ENCODE measurements at places on chromosomes 2 and 18.

GRCh38 chr2:45390441-45390840, 220.6 kb downstream of the SRBD1 start:
- DNase-seq = no peak

DNA sequence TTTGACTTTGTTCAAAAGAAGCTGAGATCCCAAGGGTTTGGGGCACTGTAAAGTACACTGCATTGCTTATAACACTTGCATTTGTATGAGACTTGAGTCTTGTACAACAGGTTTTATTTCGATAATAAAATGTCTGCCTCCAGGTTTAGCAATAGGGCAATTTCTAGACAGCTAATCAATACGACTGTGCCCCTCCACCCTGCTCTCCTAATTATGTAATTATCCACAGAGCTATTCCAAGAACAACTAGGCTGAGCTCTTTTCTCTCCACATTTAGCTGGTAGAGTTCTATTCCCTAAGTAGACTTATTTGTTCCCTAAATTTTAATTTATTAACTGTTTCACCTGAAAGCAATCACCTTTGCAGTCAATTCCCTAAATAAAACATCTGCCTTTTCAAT, 52.9 kb upstream of the LINC00305 start:
- DNase-seq = no peak

DNA sequence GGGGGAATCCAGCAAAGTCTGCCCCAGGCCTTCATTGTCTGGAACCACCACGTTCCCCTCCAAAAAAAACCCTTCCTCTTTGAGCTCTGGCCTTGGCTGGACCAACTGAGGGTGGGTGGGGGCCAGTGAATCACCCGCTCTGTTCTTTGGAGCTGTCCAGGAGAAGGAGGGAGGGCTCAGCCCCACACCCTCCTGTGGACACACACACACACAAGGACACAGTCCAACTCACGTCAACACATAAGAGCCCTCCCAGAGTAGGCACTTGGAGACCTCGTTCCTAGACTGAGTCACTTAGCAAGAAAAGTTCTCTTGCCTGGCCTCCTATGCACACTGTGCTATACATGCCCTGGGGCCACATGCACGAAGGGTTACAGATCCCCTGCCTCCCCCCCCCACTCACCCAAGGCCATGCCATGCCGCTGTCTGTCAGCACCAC, 1.2 kb upstream of the TNS1 start:
- DNase-seq = no peak

DNA sequence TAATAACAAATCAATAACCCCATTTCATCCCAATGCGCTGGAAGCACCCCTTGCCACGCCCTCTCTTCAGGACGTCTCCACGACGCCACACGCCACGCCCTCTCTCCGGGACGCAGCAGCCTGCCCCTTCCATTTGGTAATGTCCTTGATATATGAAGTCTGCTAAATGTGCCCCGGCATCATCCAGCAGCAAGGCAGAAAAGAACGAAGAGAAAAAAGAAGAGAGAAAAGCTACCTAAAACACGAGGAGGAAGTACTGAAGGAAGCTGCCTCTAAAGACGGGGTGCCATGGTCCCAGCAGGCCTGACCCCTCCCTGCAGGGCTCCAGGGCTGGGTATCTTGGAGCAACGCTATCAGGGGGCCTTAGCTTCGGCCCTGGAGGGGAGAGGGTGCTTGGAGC, 41.8 kb downstream of the CNGA3 start:
- no peak for DNase-seq

- DNase-seq = no peak
Measured at GRCh38 chr2:85655961-85656417, 12.0 kb downstream of the SFTPB start.

DNA sequence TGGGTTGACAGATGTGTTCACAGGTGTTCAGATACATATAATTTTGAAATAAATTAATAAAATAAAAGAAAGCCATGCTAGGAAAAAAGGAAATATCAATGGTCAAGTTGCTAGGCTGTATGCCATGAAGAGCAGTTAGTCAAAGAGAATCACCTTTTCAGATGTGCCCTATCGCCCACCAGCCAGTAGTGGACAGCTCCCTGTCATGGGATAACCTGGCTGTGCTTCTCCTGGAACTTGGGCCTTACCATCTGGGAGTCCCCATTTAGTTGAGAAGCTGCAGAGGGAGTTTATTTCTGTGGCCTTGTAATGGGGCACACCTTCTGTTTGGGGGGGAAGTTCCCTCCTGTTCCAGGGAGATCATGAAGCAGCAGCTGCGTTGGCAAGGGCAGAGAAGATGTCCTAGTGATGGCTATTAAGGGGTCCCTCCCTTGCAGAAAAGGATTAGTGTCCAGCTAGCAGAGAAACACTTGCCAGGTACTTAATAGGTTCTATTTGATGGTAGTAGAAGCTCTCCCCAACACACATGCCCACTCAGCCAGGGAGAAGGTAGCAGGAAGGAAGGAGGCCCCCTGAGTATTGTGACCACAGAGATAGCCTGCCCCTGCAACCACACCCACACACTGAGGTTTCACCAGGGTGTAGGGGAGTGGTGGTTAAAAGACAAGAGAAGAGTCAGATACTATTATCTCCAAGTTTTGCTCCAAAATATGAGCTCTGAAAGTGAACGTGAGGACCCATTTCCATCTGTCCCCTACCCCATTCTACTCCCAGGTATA, 117.7 kb downstream of the B3GNT2 start:
- peak; percentile 54 for DNase-seq

DNA sequence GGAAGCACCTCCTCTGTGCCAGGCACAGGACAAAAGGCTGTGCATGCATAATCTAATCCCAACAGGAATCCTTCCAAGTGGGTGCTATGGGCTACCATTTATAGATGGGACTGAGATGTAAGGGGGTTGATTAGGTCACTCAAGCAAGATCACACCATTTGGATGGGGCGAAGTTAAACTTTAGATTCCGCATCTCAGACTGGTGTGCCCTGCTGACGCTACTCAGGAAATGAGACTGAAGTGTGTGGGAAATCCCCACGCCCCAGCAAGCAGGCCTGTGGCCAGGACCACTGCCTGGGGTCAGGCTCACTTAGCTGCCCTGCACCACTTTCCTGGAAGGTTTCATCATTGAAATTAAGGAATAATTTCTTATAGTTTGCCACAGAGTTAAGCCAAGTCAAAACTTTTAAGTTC, 70.5 kb upstream of the PPP1CB start:
- DNase-seq = peak; percentile 82

DNA sequence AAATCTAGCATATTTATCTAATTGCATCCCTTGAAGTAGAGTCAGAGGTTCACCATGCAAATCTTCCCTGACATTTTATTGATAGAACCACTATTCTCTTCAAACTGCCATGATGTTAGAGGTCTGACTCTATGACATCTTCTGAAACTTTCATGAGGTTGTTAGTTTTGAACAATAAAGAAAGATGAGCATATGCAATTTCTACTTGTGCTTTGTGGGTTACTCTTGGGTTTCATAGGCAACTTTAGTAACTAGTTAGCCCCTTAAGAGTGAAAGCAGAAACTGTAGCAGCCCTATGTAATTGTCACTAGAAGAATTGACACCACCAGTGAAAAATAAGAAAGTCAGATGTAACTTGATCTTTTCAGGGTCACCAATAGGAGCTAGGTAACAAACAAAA, 53.1 kb upstream of the ZEB2 start:
- DNase-seq = no peak

- no peak for DNase-seq
Measured at GRCh38 chr2:9178904-9179571, 27.6 kb upstream of the ASAP2 start.

DNA sequence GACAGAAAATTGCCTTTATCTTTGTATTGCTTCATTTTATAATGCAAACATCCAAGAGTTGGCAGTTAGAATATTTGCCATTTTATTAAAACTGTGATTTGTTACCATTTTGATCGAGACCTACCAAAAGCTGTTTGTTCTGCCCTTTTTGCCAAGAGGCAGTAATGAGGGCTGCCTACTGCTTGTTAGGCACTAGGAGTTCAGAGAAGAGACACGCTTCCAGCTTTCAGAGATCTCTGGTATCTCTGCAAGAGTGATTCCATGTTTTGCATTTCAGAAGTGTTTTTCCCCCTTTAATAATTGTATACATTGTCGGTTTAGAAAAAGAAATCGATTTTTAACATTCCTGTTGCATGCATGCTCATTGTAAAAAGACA, 628 bp downstream of the MRPL30 start:
- no peak for DNase-seq

GRCh38 chr2:117755768-117756167, 58.7 kb upstream of the DDX18 start:
- no peak for DNase-seq

- no peak for DNase-seq
Measured at GRCh38 chr2:26904839-26905238, 56.9 kb downstream of the DPYSL5 start.

DNA sequence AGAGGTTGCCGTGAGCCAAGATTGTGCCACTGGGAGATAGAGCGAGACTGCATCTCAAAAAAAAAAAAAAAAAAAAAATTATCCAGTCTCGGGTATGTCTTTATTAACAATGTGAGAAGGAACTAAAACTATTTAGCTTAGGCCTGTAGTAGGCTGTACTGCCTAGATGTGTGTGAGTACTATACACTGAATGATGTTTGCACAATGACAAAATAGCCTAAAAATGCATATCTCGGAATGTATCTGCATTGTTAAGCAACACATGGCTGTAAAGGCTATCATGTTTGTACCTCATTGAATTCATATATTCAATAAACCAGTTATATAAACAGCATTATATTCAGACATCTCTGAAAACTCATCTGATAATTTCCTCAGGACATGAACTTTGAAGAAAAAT, 191.2 kb upstream of the SESTD1 start:
- DNase-seq = no peak

DNA sequence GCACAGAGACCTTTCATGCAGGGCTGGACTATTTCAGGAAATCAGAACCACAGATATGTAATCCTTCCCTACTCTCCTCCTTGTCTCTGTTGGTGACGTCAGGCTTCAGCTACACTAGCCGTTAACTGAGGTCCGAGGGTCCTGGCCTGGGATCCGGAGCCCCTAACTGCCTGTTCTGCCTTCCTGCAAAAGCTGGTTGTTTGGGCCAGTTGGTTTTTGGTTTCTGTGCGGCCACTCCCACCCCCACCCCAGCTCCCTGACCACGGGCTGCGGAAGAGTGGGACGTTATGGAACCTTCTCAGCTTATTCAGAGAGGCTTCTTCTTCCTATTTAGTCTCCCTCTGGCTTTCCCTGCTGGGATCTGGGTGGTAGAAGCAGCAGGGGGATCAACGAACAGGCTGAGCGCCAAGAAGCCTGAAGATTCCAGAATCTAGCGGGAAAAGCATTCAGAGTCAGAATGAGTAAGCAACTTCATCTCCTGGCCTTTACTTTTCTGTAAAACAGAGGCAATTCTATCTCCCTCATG, 49.3 kb upstream of the ROCK2 start:
- no peak for DNase-seq

DNA sequence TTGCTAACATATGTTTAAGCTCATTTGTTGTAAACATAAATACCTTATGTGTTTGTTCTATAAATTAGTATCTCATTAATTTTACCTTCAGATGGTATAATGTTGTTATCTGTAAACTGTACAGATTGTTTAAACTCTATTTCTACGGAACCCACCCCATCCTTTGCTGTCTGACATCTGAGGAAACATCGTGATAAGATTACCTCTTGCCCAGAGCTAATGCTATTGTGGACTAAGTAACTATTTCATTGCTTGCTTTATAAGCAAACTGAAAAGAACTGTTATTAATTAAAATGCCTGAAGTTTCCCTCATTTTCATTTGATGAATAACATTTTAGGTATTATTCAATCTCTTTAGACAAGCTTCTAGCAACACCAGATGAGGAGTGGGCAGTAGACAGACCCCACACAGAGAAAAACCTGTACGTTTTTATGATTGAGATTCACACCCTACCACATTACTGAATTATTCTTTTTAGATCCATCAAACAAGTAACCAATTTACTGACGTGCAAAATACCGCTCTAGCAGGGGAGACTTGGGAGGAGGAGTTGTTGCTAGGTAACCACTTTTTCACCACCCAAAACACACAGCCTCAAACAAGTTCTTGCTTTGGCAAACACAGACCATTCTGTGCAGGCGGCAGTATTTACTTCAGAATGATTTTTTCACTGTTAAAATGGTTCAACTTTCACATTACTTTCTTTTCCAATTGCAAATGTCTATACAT, 1.9 kb upstream of the SYT4 start:
- no peak for DNase-seq

GRCh38 chr2:33426666-33427231, 49.7 kb upstream of the RASGRP3 start:
- DNase-seq = no peak

- no peak for DNase-seq
Measured at GRCh38 chr2:133768256-133768655, 200.0 kb upstream of the NCKAP5 start.

- no peak for DNase-seq
Measured at GRCh38 chr2:68565273-68565672, 78.1 kb upstream of the PROKR1 start.

DNA sequence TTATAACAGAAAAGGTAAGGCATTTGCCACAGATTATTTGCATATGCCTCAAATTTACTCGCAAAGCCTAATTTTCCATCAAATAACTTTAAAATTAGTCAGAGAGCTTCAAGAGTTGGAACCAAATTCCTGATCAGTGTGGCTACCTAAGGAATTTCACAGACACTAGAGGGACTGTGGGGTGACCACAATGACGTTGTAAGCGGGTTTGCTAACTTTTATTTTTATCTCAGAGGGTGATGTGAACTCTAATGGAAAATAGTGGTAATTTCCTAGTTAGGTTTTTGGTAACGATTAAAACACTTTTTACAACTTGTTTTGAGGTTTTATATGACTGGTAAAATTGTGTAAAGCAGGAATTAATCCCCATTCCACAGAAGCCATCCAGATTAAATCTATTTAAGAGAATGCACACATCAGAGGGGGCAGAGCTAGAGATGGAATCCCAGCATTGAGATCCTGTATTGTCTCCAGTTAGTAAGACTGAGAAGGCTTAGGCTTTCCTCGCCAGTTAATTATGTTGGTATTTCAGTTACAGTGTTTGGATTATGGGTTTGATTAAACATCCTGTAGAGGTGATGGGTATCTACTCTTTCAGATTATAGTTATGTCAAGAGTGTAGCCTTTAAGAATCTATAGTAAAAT, 129.0 kb downstream of the GPD2 start:
- DNase-seq = no peak

GRCh38 chr2:146388757-146389156, 1456.1 kb upstream of the ACVR2A start:
- DNase-seq = no peak

- DNase-seq = no peak
Measured at GRCh38 chr2:192437653-192438052, 242.9 kb upstream of the TMEFF2 start.

GRCh38 chr18:45412577-45412976, 202.7 kb upstream of the SLC14A2 start:
- no peak for DNase-seq

DNA sequence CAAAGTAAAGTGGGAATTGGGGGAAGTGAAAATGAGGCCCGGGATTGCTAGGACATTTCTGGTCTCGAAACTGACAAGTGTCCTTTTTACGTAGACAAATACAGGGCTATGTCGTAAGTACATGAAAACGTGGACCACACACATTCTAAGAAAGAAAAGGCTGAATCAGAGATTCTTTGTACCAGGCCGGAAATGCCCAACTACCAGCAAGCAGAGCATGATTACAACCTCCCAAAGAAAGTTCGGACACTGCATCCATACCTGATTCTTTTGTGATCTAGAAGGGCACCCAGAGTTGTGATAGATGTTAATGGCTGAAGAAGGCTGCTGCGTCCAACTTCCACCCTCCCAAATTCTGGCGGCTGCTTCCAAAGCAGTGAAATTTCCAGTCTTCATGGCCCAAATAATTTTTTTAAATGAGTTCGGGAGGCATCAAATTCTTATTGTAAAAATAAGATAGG, 1.7 kb downstream of the RBMS1 start:
- DNase-seq = no peak

- no peak for DNase-seq
Measured at GRCh38 chr2:161358838-161359237, 50.6 kb downstream of the PSMD14 start.

Data from CD4-positive, alpha-beta T cell treated with Interleukin-10 for 1 hour (primary cell).